NCI-H446 (cell line): ENCODE measurements at places on chromosomes 16 and 17.

- peak; percentile 54 for DNase-seq
Observed at GRCh38 chr17:74037320-74037719, 166.2 kb upstream of the RPL38 start.

GRCh38 chr17:72665852-72666851 is 426.3 kb downstream of the SLC39A11 start:
- no peak for DNase-seq

DNA sequence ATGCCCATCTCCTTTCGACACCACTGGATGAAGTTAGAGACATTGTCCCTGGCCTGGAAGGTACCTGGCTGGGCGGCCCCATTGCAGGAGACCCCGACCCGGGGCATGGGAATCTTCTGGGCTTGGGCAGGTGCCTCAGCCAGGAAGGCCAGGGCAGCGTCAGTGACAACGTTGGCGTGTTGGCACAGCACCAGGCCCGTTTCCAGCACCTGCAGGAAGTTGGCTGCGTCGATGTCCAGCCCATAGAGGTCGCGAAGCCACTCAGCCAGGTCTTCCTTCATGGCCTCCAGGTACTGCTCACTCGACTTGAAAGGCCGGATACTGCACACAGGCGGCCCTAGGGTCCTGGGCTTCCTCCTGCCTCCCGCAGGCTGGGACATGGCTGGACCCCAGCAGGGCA is 568 bp downstream of the GAS2L2 start:
- DNase-seq: no peak

GRCh38 chr16:64841482-64841881 is 280.4 kb downstream of the CDH11 start:
- DNase-seq: no peak

DNA sequence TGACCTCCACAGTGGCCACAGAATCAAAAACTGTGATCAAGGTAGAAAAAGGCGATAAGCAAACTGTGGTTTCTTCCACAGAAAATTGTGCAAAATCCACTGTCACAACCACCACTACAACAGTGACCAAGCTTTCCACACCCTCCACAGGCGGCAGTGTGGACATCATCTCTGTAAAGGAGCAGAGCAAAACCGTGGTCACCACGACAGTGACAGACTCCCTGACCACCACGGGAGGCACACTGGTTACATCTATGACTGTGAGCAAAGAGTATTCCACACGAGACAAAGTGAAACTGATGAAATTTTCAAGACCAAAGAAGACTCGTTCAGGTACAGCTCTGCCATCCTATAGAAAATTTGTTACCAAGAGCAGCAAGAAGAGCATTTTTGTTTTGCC is 83.6 kb downstream of the C17orf58 start:
- no peak for DNase-seq

GRCh38 chr16:80594756-80595155 is 54.0 kb downstream of the DYNLRB2 start:
- DNase-seq: no peak

DNA sequence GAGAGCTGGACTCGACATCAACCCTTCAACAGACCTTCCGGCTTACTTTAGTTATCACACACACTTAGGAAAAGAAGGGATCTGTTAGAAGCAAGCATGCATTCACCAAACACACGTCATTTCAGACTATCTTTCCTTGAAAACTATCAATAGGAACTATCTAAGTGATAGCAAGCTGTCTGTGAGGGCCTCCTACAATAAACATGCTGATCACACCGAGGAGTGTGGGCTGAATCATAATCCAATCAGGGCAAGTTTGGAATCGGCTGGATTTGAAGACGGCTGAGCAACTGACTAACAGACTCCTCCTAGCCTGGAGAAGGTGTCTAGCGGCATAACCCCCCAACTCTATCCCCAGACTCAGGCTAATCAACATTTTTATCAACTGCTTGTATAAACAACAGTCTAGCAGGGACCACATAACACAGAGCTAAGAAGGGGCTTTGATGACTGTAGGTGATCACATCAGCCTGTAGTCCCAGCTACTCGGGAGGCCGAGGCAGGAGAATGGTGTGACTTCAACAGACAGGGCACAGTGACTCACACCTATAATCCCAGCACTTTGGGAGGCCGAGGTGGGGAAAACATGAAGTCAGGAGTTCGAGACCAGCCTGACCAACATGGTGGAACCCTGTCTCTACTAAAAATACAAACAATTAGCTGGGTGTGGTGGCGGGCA is 14.1 kb downstream of the NXN start:
- DNase-seq: no peak

DNA sequence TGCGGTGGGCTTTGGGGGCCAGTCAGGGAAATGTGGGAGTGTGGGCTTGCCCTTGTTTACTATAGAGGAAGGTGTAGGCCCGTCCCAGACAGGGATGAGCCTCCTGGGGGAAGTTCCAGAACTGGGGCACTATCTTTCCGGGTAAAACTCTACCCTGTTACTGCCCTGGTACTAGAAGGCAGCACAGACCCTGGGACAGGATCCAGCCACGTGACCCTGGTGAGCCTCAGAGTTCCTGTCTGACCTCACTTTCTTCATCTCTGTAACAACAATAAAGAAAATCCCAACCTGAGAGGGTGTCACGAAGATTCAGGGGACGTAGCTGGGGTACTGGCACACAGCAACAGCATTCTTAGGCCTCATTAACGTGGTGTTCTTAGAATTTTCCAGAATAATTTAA is 239.6 kb upstream of the FOXF1 start:
- DNase-seq: no peak

GRCh38 chr17:68302066-68302564 is 10.8 kb downstream of the ARSG start:
- peak; percentile 11 for DNase-seq

- no peak for DNase-seq
Observed at GRCh38 chr17:78705071-78705470, 77.0 kb downstream of the CYTH1 start.

DNA sequence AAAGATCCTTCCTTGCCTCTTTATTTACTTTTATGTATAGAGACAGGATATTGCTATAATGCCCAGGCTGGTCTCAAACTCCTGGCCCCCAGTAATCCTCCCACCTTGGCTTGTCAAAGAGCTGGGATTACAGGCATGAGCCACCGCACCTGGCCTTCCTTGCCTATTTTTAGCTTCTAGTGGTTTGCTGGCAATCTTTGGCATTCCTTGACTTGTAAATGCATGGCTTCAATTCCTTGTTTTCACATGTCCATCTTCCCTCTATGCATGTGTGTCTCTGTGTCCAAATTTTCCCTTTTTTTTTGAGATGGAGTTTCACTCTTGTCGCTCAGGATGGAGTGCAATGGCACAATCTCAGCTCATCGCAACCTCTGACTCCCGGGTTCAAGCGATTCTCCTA is 22.5 kb downstream of the HEXIM2 start:
- DNase-seq: no peak

DNA sequence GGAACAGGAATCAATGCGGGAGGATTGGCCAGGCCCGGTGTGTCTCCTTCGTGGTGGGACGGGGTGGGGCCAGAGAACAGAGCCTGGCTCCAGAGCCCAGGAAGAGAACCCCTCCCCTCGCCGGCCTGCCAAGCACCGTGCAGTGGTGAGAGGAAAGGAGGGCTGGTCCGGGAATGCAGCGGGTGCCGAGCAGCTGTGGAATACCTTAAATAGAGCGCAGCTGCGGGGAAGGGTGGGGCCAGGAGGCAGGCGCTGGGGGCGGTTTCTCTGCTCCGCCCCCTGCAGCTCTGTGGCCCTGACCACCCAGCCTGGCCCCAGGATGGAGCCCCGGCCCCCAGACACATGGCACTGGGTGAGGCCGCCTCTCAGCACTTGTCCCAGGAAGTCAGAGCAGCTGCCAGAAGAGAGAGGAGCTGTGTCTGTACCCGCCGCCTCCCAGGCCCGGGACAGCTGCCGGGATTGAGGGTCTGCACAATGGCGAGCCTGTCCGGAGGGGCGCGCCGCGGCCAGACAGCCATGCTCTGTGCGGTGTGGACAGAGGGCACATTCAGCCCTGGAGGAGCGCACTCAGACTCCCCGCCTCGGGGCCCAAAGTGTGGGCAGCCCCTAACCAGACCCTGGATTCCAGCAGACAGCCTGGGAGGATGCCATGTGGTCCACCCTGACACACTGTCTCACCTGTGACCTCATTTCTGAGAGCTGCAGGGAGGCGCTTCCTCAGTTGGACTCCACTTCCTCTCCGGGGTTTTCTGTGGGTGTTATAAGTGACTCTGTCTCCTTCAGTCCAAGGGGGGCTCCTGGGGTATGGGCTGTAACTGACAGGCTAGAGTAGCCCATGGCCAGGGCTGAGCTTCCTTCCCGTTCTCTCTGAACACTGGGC is 268.8 kb downstream of the SEC14L1 start:
- DNase-seq: no peak

GRCh38 chr17:65324611-65325342 is 187.6 kb downstream of the RGS9 start:
- no peak for DNase-seq

GRCh38 chr17:8003594-8004181 is 1.3 kb downstream of the GUCY2D start:
- no peak for DNase-seq

DNA sequence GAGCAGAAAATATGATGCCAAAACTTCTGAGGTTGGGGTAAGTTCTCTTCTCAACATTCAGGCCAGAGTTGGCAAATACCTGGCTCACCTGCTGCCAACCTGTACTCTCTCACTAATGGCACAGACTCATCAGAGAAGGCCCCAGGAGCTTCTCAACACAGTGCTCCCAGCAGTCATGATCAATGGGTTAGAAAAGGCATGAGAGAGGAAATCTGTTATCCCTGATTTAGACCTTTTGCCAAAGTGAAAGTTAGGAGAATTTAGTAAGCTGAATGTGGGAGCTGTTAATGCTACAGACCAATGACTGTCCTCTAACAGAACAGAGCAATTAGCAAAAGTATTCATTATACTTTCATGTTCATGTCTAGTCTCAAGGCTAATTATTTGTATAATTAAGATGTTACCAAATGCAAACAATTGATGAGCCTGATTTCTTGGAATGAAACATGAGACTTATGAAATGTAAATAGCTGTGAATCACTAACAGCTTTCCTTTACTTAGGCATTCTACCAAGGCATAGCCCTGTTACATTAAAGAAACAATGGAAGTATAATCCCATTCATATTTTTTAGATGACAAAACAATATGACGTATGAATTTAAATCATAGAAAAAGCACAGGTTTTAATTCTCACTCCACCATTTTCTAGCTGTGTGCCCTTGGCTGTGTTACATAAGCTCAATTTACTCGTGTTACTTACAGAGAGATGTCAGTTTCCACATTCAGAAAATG is 68.7 kb upstream of the MARCHF10 start:
- no peak for DNase-seq

- DNase-seq: no peak
Observed at GRCh38 chr16:29662000-29662728, 883 bp upstream of the SPN start.

DNA sequence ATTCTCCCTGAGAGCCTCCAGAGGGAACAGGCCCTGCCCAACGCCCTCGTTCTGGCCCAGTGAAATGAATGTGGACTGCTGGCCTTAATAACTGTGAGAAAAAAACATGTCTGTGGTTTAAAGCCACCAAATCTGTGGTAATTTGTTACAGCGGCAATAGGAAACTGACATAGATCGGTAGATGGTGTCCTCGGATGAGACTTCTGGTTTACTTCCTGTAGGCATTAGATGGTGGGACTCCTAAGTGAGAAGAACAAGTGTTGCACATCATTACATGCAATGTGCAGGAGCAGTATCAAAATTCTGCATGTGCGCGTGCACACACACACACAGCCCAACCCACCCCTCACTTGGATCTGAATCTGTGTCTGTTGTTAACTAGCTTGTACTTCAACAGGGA is 42.0 kb downstream of the CDK5R1 start:
- DNase-seq: no peak

DNA sequence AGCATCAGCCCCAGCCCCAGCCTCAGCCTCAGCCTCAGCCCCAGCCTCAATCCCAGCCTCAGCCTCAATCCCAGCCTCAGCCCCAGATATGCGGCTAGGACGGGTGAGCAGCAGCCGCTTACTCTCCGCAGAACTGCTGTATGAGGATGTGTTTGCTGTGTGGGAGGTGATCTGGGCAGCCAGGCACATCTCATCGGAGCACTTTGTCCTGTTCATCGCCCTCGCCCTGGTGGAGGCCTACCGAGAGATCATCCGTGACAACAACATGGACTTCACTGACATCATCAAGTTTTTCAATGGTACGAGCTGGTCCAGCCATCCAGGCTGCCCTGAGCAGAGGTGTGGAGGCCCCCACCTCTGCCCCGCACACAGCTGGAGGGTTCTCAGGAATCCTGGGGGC is 22.0 kb downstream of the MNT start:
- no peak for DNase-seq

GRCh38 chr17:40547079-40547784 is 18.0 kb downstream of the CCR7 start:
- DNase-seq: peak; percentile 47

- no peak for DNase-seq
Observed at GRCh38 chr16:79468121-79468552, 132.4 kb downstream of the MAF start.

DNA sequence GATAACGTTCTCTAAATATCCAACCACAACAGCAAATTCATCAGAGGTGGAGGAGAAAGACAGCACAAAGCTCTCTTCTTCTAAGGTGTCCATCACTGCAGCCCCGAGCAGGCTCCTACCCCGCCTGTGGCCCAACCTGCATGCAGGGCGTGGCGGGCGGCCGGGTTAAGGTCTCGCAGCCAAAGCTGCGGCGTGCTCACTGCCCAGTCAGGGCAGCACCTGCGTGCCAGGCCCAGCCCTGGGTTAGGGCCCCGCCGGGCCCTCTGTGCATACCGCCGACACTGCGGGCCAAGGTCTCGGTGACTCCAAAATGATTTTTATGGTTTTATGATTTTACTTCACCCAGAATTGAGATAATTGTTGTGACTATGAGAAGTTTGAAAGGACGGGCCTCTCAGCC is 57.8 kb downstream of the FOXK2 start:
- DNase-seq: no peak

DNA sequence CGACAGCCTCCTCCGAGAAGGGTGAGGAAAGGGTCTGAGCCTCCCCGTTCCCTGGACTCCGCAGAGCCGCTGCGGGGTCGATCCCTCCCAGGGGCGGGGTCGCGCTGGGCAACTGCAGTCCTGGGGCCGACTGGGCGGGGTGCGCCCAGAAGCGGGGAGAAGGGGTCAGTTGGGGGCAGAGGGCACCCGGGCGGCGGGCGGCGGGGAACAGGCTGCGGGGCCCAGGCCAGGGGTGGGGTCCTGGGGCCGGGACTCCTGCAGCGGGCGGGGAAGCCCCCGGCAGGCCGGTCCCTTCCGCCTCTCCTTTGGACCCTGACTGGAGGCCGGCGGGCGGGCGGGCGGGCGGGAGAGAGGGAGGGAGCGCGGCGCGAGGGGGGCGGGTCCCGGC is 352 bp downstream of the GGNBP2 start:
- DNase-seq: no peak

- no peak for DNase-seq
Observed at GRCh38 chr17:82737967-82738877, 2.8 kb downstream of the FN3K start.
